Aorta (tissue), 5 donors: ENCODE measurements at places on chromosomes 4 and X.
A peak's percentile ranks its signal among the peaks of the same experiment; 100 is the strongest.

DNA sequence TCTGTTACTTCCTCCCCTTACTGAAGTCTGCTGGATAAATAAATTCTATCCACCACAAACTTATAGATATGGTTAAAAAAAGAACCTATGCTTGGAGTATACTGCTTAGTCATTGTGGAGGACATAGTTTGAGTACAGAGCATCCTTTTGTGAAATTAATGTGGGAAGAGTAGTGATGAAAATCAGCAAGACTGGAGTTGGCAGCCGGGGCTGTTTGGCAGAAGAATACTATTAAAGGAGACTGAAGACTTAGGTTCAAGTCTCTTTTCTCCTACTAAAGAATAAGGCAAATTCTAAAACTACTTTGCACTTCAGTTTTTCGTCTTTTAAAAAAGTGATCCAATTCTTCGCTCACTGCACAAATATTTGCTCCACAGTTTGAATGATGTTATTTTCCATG is 326.6 kb upstream of the ATOH1 start:
- DNase-seq = no peak

DNA sequence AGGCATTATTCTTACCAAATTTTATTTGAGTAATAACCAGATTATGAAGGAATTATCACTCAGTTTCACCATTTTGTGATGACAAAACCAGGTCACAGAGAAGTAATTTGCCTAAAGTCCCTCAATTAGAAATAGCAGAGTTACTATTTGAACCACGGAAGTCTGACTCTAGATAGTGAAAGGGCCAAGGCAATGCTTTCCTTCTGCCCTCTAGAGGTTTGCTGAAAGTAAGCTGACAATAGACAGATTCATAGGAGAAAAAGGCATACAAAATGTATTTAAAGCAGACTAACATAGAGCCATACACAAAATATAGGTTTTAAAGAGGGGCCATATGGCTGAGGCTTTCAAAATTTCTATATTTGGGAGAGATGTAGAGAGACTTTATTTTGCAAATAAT is 43.1 kb downstream of the CXXC4 start:
- DNase-seq = no peak

- peak; percentile 47 for DNase-seq
Measured at GRCh38 chrX:16484338-16484737, 165.6 kb upstream of the S100G start.

DNA sequence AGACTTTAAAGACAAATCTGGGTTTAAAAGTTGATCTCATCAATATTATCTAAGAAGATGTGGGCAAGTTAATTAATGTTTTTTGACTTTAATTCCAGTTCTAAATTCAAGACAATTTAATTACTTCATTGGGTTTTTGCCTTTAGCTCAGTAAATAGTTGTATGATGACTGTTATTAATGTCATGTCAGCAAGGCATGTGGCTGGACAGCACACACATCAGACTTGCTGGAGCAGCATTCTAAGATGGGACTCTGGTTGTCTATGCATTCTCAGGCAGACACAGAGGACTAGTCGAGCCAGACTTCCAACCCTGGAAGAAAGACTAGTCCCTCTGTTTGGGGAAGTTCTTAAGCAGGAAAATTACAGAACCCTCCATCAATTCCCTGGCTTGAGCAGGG is 180.7 kb upstream of the GK2 start:
- no peak for DNase-seq

- DNase-seq = no peak
Measured at GRCh38 chrX:15985937-15986336, 131.3 kb upstream of the AP1S2 start.

GRCh38 chr4:106364282-106364681 is 4.3 kb downstream of the GIMD1 start:
- DNase-seq = no peak

DNA sequence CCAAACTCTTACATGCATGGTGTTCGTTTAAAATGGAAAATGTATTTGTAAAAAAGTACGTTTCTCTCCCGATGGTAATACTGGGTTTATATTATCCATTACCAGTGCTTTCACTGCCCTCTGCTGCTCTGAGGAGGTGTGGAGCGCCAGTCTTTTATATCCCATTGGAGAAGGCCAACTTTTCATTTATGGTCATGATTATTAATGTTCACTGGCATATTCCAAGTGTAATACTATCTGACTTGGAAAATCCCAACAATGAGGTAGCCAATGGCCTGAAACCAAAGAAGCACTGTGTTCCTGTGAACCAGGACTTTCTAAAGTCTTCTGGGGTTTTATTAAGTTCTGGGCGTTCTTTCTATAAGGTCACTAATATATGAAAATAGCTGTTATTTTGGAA is 80.7 kb downstream of the SYNPO2 start:
- DNase-seq = peak; percentile 75

- no peak for DNase-seq
Measured at GRCh38 chr4:14384824-14385223, 617.5 kb upstream of the CPEB2 start.

DNA sequence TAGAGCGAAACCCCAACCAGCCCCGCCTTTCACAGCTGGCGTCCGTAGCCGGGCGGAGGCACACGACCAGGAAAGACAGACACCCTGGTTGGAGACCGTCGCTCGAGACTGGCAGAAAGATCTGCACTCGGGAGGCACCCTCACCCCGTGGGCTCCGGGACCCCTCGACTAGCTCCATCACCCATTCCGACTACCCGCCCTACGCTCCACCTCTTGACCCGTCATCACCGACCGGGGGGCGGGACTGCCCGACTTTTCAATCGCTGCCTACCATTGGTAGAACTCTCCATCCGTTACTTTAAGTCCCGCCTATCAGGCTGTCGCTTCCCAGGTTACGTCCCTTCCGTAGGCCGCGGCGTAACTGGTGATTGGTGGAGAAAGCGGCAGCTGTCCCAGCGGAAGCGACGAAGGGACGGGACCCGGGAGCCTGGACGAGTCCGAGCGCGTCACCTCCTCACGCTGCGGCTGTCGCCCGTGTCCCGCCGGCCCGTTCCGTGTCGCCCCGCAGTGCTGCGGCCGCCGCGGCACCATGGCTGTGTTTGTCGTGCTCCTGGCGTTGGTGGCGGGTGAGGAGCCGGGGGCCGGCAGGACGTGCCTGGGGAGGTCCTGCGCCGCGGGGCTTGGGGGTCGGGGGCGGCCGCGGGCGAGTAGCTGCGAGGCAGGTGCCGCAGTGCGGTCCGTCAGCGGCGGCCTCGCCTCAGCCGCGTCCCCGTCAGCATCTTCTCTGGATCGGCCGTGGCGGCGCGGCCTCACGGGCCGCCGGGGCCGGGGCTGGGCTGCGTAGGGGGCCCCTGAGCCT is at the start of gene ATP6AP2:
Gene ATP6AP2, plus strand, starts transcription at position 434 of the 799 bp plus-strand sequence. Its CDS starts 96 bp downstream, at position 530.
- DNase-seq = peak; percentile 96

- DNase-seq = no peak
Measured at GRCh38 chrX:138691186-138691585, 20.3 kb downstream of the FGF13 start.

- DNase-seq = no peak
Measured at GRCh38 chr4:139596034-139596683, 40.1 kb upstream of the SETD7 start.

- no peak for DNase-seq
Measured at GRCh38 chr4:106601519-106601918, 232.9 kb upstream of the GIMD1 start.

DNA sequence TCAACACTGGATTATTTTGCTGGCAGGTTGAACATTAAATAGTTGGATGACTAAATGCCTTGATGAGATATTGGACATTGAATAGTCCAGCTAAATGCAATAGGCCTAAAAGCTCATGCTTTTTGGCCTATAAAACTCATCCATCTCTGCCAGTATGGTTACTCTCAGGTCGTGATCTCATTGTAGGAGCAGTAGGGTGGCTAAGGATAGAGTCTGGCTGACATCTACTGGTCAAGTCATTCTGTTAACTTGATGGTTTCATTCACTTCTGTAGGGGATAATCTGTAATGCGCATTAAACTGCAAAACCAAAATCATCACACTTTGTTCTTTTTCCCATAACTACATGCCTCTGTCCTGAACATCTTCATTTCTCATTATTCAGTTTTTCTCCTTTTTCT is 227.0 kb downstream of the DKK2 start:
- no peak for DNase-seq

- DNase-seq = no peak
Measured at GRCh38 chr4:173181848-173182247, 13.2 kb downstream of the GALNT7 start.

GRCh38 chrX:36445566-36445965 is 526.0 kb downstream of the CFAP47 start:
- no peak for DNase-seq

GRCh38 chr4:128660361-128661215 is 148.9 kb upstream of the JADE1 start:
- DNase-seq = no peak

GRCh38 chr4:40612283-40612682 is 17.4 kb downstream of the RBM47 start:
- DNase-seq = no peak

- no peak for DNase-seq
Measured at GRCh38 chrX:78555401-78555980, 103.6 kb downstream of the RTL3 start.

DNA sequence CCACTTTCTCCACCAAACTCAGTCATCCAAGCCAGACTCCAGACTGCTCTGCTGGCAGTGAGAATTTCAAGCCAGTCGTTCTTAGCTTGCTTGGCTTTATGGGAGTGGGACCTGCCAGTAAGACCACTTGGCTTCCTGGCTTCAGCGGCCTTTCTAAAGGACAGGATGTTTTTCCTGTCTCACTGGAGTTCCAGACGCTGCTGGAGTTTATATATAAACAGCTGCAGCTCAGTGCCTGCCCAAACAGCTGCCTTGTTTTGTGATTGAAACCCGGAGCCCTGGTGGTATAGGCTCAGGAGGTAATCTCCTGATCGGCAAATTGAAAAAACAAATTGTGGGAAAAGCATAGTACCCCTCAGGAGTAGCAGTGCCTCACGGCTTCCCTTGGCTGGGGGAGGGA is 1165.8 kb upstream of the ADGRL3 start:
- DNase-seq = no peak

DNA sequence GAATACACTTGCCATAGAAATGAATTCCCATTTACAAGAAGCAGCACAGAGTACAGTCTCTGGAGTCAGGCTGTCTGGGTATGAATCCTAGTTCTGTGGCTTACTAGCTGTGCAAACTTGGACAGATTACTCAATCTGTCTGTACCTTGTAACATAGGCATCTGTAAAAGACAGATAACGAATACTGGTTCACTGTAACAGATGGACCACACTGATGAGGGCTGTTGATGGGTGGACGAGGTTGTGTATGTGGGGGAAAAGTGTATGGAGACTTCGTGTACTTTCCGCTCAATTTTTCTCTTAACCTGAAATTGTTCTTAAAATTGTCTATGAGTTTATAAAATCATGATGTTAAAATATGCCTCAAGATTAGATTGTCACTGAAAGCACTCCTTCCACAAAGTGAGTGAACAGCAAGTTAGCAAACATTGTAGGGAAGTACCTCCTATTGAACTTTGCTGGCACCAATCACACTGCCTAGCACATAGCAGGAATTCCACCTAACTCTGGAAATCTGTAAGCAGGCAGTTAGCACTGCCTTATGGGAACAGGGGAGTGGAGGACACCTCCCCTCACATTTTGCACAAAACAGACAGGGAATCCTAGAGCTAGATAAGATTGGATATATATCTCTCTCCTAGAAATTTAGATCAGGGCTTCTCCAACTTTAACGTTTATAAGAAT is 6.5 kb upstream of the EXOSC9 start:
- DNase-seq = no peak

- DNase-seq = no peak
Measured at GRCh38 chr4:140930557-140930956, 174.4 kb upstream of the TBC1D9 start.

DNA sequence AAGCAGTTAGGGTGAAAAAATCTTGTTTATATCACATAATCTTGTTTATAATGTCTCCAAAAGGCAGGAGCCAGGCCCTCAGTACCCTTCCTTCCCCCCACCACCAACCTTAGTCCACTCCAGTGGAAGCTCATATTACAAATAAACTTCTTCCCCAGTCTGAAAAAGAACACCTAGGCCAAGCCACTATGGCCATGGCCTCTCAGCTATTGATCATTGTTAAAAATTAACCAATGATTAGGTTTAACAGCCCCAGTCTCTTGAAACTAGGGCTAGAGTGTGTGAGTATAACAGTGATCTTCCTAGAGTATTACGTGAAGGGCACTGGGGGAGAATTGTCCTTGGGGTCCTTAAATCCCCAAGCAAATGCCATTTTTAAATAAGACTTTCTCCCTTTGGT is 411.9 kb upstream of the EDA2R start:
- no peak for DNase-seq

GRCh38 chr4:99853999-99854398 is 37.4 kb downstream of the DAPP1 start:
- no peak for DNase-seq

DNA sequence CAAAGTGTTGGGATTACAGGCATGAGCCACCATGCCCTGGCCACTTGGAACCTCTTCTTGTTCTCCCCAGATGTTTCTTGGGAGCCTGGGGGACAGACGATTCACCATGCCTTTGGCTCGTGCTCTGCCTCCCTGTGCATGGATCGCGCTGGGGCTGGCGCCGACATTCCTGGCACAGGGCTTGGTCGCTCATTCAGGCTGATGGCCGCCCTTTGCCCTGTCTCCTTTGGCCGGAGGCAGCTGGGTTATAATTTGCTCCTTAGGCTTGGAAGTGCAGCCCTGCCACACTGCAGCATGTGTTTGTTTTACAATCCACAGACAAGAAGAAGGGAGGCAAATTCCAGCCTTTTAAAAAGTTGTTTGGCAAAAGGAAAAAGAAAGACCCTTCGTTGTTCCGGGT is 115.3 kb downstream of the AASDH start:
- no peak for DNase-seq

GRCh38 chr4:33959519-33959918 is 2284.8 kb downstream of the ARAP2 start:
- no peak for DNase-seq

GRCh38 chr4:89906777-89907521 is 12.3 kb downstream of the MMRN1 start:
- DNase-seq = no peak

- no peak for DNase-seq
Measured at GRCh38 chr4:155956461-155956860, 2.8 kb upstream of the CTSO start.

- DNase-seq = peak; percentile 82
Measured at GRCh38 chr4:154743683-154744340, at the start of gene LRAT. Gene LRAT, plus strand, starts transcription at chr4:154744000. Its CDS starts 327 bp downstream, at chr4:154744327.
